ENCODE measurements at places on chromosomes 1 and 21.

- DNase-seq: no peak
These were observed 63.6 kb downstream of the CDK18 start for GRCh38 chr1:205568135-205568468.

DNA sequence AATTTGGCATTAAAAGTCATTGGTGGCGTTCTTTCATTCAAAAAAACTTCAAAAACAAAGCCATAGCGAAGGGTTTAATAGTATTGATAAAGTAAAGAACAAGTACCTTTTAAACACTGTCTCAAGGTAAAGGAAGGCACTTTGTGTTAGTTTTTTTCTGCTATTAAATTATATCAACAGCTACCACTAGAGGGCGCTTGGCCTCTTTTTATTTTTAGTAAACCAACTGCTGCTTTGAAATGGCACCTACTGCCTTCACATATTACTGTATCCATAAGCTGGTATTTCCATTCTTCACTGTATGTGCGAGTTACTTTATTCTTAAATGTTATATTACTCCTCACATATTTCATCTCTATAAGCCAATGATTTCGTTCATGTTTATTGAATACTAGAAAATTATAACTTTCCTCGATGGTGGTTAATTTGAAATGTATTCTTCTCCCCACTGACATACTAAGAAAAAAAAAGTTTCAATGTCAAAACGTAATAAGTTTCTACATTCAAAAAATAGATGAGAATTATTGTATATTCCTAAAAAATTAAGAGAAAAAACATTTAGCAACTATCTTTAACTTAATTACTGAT lies 125.7 kb upstream of the CXADR start:
- peak; percentile 52 for DNase-seq

GRCh38 chr1:160366731-160367515 lies at the start of gene NHLH1:
Gene NHLH1, plus strand, starts transcription at chr1:160367071. Its CDS starts 3,661 bp downstream, at chr1:160370732.
- DNase-seq: no peak

GRCh38 chr1:109847251-109847650 lies 63.4 kb upstream of the CSF1 start:
- DNase-seq: no peak

GRCh38 chr1:9136932-9137331 lies 8.0 kb upstream of the GPR157 start:
- no peak for DNase-seq
